Heart right ventricle (tissue), 16 donors: ENCODE measurements at places on chromosomes 2 and 18. TPM values are rescaled to one million over a fixed set of nuclear protein-coding genes. Genes with fewer than 3 reads are reported as not detected.

DNA sequence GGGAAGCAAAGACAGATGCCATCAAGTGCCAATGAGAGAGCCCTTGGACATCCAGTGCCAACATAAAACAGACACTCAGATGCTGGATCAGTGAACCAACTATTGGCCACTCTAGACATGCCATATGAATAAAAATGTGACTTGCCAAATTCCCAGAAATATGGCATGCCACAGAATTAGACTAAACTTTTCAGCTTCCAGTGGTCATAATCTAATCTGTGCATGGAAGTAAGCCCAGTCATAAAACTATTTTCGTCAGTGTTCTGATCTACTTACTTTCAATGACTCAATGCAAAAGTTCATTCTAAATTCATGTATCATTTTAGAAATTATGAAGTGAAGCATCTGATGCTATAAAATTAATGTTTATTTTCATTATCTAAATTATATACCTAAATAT lies 1506.2 kb upstream of the NXPH2 start:
- DNase-seq, result no peak

The SDC1 gene
- total RNA-seq, result 2.1 TPM

DNA sequence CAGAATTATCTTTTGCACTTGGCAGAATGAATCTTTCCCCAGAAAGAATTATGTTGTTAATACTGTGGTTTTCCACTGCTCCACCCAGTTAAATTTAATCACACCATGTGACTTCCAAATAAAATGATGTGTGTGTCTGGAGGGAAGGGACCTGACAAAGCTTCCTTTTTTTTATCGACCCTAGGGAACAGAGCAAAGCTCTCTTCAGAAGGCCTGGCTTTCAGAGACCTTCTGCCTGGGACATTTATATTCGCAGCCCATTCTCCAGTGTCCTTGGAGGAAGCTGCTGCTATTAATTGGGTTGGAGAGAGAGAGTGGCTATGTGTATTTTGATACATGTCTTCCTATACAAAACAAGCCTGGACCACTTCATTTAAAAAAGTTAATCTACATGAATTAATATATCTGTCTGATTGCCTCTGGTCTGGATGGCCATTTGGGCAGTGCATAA lies 233.7 kb downstream of the PRKCE start:
- DNase-seq, result no peak

DNA sequence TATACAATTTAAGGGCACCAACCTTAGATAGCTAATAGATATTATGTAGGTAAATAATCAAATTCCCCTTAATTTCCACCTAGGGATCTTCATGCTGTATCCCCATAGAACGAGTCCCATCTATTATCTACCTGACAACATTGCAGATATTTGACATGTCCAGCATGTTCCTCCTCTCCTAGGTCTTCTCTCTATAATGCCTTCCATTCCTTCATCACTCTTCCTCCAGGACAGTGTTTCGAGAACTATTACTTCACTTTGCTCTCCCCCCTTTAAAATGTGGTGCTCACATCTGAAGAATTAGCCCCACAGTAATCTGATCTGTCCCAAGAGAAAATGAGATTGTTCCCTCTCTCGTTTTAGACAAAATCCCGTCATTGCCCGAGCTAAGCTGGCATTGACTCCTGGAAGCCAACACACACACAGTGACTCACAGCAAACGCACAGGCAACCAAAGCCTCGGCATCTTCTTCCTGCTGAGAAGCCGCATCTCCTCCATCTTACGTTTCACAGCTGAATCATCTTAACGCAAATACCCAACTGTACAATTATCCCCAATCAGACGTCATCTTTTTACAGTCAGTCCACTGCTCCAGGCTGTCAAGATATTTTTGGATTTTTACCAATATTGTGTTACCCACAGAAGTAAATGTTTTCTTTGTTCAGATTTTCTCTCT lies 162.9 kb upstream of the AGAP1 start:
- DNase-seq, result no peak

DNA sequence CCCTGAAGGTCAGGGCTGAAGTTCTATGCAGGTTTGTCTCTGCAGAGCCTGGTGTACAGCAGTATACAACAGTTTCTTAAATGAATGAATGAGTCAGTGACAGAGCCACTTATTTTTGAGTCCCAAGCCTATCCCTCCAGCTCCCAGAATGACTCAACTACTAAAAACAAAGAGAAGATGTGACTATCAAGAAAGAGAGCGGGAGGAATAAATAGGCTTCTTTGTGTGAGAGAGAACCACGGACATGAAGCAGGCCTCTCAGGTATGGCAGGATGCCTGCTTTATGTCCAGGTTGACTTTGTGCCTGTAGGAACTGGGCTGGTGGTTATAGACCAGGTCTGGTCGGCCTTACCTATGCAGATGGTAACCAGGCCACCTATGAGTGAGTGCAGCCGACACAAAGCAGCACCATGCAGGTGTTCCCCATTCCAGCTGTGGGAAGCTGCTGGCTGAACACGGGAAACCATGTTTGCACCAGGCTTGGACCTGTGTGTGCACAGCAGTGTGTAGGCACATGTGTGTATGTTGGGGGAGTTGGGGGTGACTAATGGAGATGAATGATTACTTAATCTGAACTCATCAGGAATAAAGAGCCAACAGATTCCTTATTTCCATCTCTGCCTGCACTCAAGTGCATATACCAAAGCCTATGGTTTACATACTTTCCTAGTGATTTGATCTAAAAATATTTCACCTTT lies 171.0 kb downstream of the OSR1 start:
- no peak for DNase-seq

GRCh38 chr2:210049831-210050230 lies 47.4 kb downstream of the RPE start:
- DNase-seq, result no peak

GRCh38 chr18:8957731-8958130 lies 144.8 kb upstream of the NDUFV2 start:
- no peak for DNase-seq

The SERPINB8 gene
- total RNA-seq, result 2.7 TPM

DNA sequence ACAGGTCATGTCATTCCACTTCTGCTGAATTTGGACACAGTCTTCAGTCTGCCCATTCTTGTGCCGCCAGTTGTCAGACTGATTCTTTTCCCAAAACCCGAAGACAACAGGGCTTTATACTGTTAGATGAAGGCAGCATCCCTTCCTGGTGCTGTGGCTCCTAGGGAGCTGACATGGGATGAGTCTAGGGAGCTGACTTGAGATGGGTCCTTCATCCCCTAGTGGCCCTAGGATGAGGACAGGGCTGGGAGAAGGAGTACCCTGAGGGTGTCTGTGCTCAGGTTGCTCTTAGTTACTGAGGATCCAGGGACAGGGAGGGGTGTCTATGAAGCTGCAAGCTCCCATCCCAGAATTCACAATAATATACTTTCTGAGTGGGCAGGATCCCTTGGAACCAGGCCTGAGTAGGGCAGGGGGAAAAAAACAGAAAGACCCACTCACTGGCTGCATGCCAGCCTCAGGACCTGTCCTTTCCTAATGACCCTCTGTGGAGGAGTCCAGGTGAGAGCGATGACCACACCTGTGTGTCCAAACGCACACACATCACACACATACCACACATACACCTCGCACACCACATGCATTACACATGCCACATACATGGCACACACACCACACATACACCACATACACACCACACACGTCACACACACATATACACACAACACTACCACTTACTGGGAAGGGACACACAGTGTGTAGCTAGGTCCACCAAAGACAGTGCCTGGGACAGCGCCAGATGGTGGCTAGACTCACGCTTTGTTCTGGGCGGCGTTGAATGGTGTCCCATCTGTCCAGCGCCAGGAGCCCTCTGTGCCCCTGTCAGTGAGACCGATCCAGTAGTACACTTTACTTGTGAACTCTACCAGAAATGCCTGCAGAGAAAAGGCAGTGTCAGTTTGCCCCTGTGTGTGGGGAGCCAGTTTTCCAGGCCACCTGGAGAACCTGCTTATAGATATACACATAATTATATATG lies 11.1 kb downstream of the CLEC4F start:
- no peak for DNase-seq

- DNase-seq, result no peak
Measured at GRCh38 chr18:58649966-58650816, 21.1 kb upstream of the MALT1 start.

The SAG gene
- not detected for total RNA-seq
